Activated CD4-positive, alpha-beta T cell treated with anti-CD3 and anti-CD28 coated beads for 36 hours (primary cell): ENCODE measurements at places on chromosomes 6 and 20. TPM values are rescaled to one million over a fixed set of nuclear protein-coding genes. Genes with fewer than 3 reads are reported as not detected.
A peak's percentile ranks its signal among the peaks of the same experiment; 100 is the strongest.

The GNRH2 gene
- total RNA-seq: 8.3 TPM

DNA sequence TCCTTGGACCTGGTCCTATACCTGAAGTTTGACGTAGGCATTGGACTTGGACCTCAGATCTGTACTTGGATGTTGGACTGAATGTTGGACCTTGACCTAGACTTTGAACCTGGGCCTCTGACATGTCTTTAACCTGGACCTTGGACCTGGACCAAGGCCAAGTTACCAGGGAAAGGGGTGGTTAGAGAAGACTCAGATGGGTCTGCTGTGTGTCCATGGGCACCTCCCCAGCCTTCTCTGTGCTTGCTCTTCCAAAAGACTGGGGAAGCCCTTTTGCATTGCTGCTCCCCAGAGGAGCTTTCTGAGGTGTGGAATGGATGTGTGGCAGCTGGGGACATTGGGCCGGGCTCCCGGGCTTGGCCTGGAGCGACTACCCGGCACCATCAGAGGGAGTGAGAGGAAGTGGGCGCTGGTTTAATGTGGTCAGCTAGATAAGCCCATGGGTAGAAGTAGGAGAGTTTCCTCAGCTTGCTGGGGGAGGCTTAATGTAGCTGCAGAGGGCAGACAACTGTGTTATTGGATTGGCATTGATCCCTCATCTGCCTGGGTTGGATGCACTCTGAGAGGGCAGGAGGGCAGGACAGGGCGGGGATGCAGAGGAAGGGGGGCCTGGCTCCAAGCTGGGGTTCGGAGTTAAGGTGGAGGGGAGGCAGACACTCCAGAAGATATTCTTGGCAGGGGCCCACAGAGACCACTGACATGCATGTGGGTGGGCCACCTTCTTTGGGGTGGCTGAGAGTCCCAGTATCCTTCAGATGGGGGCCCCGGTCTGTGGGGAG lies 4.2 kb downstream of the SCRT2 start:
- no peak overlapping the region for H3K27ac ChIP-seq
- H3K36me3 ChIP-seq: peaks cover 2% of the 10 kb centered on the region
- H3K4me1 ChIP-seq: peaks cover 4% of the 10 kb centered on the region

The MCHR2 gene
- not detected for total RNA-seq

DNA sequence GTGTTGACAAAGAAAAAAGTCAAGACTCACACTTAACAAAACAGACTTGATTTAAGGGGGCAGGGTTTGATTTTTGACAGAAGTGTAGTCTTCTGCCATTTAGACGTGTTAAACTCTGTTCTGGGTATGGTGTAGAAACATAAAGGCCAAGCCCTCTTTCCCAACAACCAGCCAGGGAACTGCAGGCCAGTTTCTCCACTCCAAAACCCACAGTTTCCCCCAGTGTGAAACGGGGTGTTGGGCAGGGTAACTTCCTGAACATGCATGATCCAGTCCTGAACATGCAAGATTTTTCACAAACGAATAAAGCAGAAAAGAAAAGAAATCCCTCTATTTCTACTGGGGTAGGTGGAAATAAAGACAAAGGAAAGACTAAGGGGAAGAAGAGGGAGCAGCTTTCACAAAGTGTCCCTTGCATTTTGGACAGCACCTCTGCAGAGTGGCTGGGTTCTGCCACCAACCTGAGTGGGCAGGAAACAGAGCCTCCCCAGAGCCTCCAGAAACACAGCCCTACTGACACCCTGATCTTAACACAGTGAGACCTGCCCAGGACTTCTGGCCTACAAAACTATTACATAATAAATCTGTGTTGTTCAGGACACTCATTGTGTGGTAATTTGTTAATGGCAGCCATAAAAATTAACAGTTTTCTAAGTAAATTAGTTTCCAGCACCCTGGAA lies 7.5 kb downstream of the APMAP start:
- no peak for DNase-seq
- peaks cover 43% of the 10 kb centered on the region for H3K4me1 ChIP-seq
- peaks cover 42% of the 10 kb centered on the region for H3K36me3 ChIP-seq
- H3K27me3 ChIP-seq: no peaks in the 10 kb centered on the region

- H3K27me3 ChIP-seq: no peaks in the 10 kb centered on the region
- peaks cover 38% of the 10 kb centered on the region for H3K4me1 ChIP-seq
- DNase-seq: peak; percentile 71
- H3K27ac ChIP-seq: peak overlapping the region; percentile 64
- no peaks in the 10 kb centered on the region for H3K36me3 ChIP-seq
Measured at GRCh38 chr20:21548390-21549035, 34.6 kb upstream of the NKX2-2 start.

The PSMA7 gene
- 208 TPM for total RNA-seq

The PSORS1C1 gene
- total RNA-seq: 0.33 TPM

The SIRPG gene
- 48.7 TPM for total RNA-seq

The PNRC1 gene
- 93.7 TPM for total RNA-seq

The MCCD1 gene
- total RNA-seq: not detected

GRCh38 chr20:32248043-32248442 lies 29.4 kb upstream of the KIF3B start:
- no peaks in the 10 kb centered on the region for H3K27me3 ChIP-seq
- H3K4me1 ChIP-seq: peaks cover 66% of the 10 kb centered on the region
- peak; percentile 40 for DNase-seq
- H3K27ac ChIP-seq: peak overlapping the region; percentile 78

- peaks cover under 1% of the 10 kb centered on the region for H3K27me3 ChIP-seq
- H3K27ac ChIP-seq: peak overlapping the region; percentile 82
- peaks cover 41% of the 10 kb centered on the region for H3K4me1 ChIP-seq
Measured at GRCh38 chr20:43459022-43459942, 1.6 kb downstream of the SRSF6 start.

GRCh38 chr6:108875161-108875555 lies 26.9 kb downstream of the ARMC2 start:
- peak overlapping the region; percentile 64 for H3K27ac ChIP-seq
- no peak overlapping the region for H3K4me3 ChIP-seq
- peaks cover 48% of the 10 kb centered on the region for H3K36me3 ChIP-seq
- peaks cover 9% of the 10 kb centered on the region for H3K27me3 ChIP-seq
- H3K4me1 ChIP-seq: peaks cover 42% of the 10 kb centered on the region

DNA sequence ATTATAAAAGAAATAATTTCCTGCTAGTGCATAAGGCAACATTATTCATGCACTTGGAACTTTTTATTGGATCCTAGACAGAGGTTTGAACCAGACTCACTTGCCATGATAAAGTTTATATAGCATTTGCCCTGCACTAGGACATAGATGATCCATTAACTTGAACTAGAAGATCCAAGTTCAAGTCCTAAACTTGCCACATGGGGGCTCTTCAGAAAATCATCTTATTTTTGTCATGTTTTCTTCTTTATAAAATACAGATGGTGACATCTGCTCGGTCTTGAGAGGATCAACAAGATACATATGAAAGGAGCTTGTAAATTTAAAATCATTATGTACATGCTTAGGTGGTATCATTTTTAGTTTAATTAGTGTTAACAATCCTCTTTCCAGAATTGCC lies 94.5 kb downstream of the SIM1 start:
- no peaks in the 10 kb centered on the region for H3K36me3 ChIP-seq
- no peaks in the 10 kb centered on the region for H3K4me1 ChIP-seq
- no peak overlapping the region for H3K27ac ChIP-seq
- H3K27me3 ChIP-seq: peaks cover 6% of the 10 kb centered on the region

- H3K4me3 ChIP-seq: no peak overlapping the region
- peaks cover 30% of the 10 kb centered on the region for H3K4me1 ChIP-seq
- DNase-seq: peak; percentile 29
- peak overlapping the region; percentile 91 for H3K27ac ChIP-seq
- H3K36me3 ChIP-seq: peaks cover 18% of the 10 kb centered on the region
- no peaks in the 10 kb centered on the region for H3K27me3 ChIP-seq
Measured at GRCh38 chr20:34579979-34580940, 21.7 kb downstream of the MAP1LC3A start.

The TRDN gene
- total RNA-seq: not detected

The PAX1 gene
- not detected for total RNA-seq

The TREM1 gene
- 0.86 TPM for total RNA-seq

The ISM1 gene
- 0.48 TPM for total RNA-seq

DNA sequence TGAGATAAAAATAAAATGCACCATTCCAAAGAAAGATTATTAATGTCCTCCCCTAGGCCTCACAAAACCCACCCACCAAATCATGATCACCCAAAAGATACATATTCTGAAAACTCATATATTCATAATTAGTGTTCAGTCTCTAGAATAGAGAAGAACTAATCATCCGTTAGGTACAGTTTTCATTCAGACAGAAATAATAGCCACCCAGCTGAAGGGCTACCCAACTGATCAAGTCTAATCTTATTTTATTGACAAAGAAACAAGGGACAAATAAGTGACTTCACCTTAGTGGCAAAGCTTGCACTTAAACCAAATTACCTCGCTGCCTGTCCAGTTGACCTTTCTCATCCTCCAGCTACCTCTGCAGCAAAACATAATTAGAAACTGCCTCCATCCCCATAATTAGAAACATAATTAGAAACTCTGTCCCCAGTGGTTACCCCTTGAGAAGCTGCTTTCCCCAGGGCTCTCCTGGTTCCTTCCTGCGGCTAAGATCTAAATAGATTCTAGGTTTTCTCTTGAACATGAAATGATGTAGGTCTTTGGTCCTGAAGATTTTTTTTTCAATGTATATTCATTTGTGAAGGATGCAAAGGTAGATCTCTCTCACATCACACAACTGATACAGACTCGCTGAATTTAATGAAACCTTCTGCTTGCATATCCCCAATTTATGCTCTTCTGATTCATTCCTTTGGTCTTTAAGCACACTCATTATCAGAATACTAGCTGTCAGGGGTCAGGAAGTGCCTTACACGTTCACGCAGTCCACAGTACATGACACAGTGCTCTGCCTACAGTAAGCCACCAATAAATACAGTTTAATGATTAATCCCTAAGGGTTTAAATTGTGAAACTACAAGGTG lies 46.3 kb downstream of the HBS1L start:
- H3K27me3 ChIP-seq: no peaks in the 10 kb centered on the region
- H3K36me3 ChIP-seq: peaks cover 22% of the 10 kb centered on the region
- peaks cover 35% of the 10 kb centered on the region for H3K4me1 ChIP-seq
- peak overlapping the region; percentile 2 for H3K27ac ChIP-seq

The SPEF1 gene
- total RNA-seq: not detected
